ENCODE measurements at places on chromosomes 12 and 14.

GRCh38 chr14:67814821-67815220 is 1.6 kb downstream of the ZFYVE26 start:
- no peak for DNase-seq

DNA sequence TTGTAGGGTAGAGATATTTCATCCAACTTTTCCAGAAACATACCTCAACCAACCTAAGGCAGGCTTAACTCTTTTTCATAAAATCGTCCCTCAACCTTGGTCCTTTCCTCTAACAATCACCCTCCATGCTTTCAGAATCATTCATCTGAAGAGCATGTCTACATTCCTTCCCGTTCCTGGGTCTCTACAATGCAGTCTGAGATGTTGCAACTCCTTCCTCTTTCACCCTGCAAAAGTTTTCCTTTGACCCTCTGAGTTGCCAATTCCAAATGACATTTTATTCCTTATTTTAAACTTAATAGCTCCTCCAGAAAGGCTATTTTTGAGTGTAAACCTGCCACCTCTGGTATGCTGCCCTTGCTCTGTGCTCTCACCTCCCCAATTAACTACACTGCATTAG is 16.7 kb downstream of the SLC7A7 start:
- DNase-seq = no peak

DNA sequence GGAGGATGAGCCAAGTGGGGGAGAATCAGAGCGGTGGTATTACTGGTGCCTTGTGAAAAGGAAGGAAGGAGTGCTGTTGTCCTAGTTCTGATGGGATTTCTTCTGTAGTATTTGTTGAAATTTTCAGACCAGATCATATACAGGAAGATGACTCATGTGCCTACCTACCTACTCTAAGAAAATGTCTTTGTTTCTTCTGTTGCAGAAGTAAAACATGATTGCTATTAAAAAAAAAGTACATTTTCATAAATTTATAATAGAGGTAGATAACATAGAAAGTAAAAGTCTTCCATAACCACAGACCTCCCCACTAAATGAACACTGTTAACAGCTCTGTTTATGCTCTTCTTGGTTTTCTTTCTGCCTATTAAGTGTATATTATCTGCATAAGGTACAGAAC is 26.9 kb downstream of the SAMD4A start:
- DNase-seq = peak; percentile 13

DNA sequence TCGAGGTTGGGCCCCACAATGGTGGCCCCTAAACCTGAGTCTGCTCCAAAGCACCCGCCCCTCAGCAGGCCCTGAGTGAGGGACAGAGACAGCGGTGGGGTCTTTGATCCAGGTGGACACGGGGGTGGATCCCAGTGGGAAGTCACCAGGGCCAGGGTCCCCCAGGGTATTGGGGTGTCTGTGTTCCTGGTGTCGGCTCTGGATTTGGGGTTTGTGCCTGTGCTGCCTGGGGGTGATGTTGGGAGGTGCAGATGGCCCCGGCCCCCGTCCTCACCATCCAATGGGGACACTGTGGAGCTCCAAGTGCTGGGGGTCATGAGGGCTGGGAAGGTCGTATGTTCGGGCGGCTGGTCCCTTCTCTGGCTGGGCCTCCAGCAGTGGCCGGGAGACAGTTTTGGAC is 354.2 kb downstream of the TMEM121 start:
- DNase-seq = no peak

DNA sequence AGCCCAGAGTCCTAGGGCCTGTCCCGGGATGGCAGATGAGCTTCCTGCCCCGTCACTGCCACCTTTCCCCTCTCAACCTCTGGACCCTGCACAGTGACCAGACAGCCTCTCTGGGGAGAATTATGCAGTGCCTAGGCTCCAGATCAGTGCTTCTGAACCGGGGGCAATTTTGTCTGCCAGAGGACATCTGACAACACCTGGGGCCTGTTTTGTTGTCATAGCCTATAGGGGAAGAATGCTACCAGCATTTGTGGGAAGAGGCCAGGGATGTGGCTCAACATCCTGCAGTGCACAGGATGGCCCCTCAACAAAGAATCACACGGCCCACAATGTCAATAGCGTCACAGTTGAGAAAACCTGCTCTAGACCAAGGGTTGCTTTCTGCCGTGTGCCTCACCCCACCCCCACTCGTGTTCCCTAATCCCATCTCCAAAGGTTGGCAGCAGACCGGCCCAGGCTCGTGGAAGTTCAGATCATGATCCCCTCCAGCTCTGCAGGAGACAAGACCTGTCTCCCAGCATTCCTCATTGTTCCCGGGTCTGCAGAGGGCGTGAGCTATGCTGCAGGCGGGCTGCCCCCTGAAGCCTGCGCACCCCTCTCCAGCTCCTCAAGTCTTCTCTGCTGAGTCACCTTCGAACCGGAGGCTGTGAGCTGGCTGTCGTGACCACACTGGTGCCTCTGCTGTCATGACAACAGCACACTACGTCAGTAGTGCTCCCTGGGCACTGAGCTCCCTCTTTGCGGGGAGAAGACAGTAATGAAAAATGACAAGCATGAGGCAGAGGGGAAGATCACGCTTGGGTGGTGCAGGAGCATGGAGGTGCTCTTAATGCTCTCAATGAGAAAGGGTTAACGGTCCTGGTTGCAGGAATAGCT is 2.0 kb upstream of the GAPDH start:
- peak; percentile 98 for DNase-seq

DNA sequence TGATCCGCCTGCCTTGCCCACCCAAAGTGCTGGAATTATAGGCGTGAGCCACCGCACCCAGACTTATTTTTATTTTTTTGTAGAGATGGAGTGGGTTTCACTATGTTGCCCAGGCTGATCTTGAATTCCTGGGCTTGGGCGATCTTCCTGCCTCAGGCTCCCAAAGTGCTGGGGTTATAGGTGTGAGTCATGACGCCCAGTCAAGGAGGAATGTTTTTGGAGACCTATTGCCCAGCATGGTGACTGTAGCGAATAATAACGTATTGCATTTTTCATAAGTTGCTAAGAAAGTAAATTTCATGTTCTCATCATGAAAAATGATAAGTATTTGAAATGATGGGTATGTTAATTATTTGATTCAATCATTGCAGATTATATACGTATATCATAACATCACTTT is 46.5 kb downstream of the TEAD4 start:
- no peak for DNase-seq

GRCh38 chr12:14367040-14367661 is 1.7 kb downstream of the ATF7IP start:
- DNase-seq = peak; percentile 38

DNA sequence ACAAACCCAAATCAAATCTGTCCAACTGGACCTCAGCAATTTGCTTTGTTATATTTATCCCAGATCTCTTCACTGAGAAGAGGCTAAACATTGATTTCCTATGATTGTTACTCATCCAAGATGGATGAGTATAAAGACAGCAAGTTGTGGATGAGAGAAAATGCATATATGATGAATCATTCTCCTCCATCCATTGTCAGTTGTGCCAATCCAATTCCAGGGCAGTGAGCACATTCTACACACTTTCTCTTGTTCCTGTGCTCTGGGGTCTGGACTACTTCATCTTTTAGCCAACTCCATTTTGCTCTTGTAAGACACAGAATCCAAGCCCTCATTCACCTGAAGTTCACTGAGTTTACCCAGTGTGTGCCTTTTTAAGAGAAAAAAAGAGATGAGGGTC is 105.7 kb downstream of the GCH1 start:
- DNase-seq = peak; percentile 49

DNA sequence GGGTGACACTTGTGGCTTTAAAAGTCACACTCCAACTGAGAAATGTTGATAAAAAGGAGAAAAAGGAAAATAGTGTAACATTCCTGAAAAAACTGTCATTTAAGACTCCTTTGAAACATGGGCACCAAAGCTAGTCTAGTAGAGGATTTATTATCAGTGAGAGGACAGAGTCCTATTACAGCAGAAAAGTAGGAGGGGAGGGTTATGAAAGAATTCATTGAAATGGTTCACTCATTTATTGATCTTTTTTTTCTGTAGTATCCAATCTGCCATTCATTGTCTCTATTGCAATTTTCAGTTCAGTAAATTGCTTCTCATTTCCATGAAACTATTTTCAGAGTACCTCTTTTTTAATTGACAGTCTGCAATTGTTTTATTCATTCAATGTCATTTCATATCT is 25.4 kb downstream of the PPM1A start:
- no peak for DNase-seq

DNA sequence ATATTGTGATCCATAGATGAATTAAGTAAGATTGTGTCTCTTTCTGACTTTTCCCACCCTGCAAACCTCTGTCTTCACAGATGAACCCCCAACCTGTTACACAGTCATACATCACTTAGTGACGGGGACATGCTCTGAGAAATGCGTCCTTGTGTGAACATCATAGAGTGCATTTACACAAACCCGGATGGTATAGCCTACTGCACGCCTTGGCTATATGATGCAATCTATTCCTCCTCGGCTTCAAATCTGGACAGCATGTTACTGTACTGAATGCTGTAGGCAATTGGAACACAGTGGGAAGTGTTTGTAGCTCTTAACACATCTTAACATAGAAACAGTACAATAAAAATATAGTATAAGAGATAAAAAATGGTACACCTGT is 7.4 kb upstream of the TESPA1 start:
- DNase-seq = no peak

GRCh38 chr14:43621282-43621681 is 885.8 kb downstream of the FSCB start:
- no peak for DNase-seq

- DNase-seq = no peak
Measured at GRCh38 chr12:74412606-74413230, 124.9 kb upstream of the ATXN7L3B start.

DNA sequence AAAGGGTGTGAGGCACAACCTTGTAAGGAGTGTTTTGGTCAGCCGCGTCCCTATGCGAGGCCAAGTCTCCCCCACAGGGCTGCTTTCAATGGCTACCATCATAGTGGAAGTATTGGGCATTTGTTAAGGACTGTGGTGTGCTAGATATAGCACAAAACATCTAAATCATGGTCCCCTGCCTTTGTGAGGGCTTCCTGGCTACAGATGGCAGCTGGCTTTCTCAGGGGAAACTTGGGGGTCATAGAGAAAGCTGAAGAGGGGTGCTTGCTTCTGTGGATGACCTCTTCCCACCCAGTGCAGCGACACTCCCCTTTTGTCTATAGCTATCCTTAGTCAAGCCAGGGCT is 315.8 kb downstream of the ZFP36L1 start:
- DNase-seq = no peak

DNA sequence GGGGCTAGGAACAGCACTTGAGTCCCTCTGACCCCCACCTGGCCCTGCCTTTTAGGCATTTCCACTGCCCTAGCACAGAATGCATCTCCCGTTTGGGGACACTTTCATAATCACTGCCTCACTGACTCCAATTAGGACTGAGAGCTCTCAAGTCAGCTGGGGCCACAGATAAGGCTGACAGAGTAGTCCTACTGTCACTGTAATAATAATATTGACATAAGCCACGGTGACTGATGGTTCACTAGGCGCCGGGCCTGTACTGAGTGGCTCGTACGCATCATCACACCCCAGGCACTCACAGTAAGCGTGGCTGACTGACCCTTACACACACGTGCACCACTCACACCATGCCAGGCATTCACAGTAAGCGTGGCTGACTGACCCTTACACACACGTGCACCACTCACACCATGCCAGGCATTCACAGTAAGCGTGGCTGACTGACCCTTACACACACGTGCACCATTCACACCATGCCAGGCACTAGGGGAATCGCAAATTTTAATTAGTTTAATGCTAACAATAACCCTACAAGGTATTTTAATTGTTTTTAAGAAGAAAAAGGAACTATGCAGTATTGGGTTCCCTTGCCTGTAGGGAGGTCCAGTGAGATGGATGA is 87.7 kb downstream of the CHGA start:
- peak; percentile 13 for DNase-seq

DNA sequence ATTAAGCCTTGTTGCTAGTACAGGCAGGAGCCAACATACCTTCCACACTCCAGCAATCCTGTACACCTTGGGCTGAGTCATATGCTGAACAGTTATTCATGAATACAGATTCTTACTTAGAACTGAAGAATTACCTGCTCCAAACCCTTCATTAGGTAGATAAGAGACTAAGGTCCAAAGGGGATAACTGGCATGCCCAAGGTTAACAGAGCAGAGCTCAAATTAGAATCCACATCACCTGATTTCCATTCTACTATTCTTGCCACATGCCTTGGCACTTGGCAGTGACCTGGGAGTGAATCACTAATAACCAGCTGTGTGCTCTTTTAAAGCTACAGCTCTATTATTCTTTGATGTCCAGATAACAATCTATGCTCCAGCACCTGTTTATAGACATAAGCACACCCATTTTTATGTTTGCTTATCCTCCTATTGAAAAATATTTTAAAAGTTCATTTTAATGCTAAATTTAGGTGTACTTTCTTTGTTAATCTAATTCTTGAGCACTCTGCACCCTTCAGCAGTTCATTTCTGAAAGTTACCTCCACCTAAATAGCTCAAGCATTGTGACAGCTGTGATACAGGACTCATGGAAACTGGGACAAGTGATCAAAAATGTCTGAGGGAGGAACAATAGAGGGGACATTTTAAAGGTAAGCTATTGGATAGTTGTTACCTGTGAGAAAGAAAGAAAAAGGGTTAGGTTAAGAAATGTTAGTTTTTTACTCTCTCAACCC is 19.4 kb downstream of the LPCAT3 start:
- DNase-seq = no peak

- no peak for DNase-seq
Measured at GRCh38 chr12:2214411-2214810, 161.6 kb downstream of the CACNA1C start.

DNA sequence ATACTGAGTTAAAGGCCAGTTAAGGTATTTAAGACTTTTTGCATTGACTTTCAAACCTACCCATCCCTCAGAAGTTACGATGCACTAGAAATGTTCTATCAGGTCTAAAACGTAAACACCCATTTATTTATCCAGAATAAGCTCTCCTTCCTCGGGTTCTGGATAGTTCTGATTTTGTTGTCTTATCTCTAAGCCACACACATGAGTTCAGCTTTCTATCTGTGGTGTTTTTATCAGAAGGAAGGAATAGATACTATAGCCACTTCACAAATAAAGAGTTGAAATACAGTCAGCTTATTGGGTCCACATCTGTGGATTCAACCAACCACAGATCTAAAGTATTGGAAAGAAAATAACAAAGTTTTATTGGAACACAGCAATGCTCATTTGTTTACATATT is 5.4 kb downstream of the SFSWAP start:
- no peak for DNase-seq

GRCh38 chr12:123597100-123597499 is 4.8 kb upstream of the DDX55 start:
- DNase-seq = no peak

Measured in RCC 7860 (cell line).